A172 (cell line): ENCODE measurements at places on chromosomes 7 and 10. TPM values are rescaled to one million over a fixed set of nuclear protein-coding genes. Genes with fewer than 3 reads are reported as not detected.

DNA sequence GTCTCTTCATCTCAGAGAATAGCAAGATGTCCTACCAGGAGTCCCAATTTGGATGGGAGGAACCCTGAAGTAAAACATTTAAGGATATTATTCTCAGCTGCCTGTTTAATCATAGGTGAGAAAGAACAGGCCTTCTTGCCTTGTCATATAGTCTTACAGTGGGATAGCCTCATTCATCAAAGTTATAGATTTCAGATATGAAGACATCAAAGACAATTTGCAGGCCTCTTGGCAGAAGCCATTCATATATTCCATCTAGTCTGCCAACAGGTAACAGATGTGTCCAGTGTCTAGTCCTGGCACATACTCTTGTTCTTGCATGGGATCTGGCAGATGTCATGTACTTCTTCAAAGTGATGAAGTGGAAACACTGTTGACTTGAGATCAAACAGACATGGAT lies 601.3 kb upstream of the GHITM start:
- DNase-seq: no peak

GRCh38 chr7:69951458-69951857 lies 353.2 kb downstream of the AUTS2 start:
- no peak for DNase-seq

GRCh38 chr7:47738563-47739166 lies 156.8 kb upstream of the TNS3 start:
- DNase-seq: no peak

DNA sequence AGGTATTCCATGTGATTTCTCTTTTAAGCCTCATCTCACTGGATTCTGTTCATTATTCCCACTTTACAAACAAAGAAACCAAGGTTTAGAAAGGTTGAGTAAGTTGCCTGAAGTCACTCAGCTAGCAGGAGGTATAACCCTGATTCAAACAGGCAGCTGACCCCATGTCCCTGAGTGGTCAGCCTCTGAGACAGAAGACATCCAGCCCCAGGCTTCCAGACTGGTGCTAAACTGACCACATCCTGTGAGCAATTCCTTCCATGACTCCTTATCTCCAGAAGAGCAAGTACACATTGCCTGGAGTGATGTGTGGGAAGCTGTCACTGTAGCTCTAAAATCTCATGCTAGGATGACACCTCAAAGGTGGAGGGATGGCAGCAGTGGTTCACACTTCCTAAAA lies 3.7 kb downstream of the PLPP4 start:
- DNase-seq: peak; percentile 99

Gene PRPS1L1
- total RNA-seq: not detected in 2 replicates

DNA sequence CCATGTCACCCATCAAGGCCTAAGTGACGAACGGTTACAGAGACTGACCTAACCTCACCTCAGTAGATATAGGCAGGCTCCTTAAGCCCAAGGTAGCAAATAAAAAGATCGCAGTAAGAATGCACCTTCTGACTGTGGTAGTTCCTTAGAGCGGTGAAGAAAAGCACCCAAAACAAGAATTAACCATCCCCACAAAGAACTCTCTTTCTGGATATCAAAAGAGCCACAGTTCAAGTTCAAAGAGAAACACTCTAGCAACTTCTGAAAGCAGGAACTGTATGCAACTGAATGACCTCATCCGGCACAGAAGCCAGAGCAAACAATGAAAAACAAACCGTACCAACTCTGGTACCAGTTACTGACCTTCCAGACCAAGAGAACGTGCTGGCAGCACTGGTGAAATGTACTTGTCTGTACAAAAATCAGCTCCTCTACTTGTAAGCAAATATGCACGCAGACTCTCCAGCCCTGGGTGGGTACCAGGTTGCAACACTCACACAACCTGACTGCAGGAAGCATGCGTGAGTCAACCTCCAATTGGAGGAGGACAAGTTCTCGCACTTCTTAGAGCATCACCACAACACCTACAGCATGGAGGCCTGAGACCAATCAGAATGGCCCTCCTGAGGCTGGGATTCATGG lies 202.7 kb downstream of the FAM107B start:
- DNase-seq: no peak

- no peak for DNase-seq
Observed at GRCh38 chr7:46522354-46522906, 601.4 kb upstream of the IGFBP3 start.

GRCh38 chr10:59892697-59893096 lies 13.7 kb downstream of the CCDC6 start:
- DNase-seq: no peak

GRCh38 chr7:158396301-158396905 lies 191.2 kb downstream of the PTPRN2 start:
- DNase-seq: no peak

DNA sequence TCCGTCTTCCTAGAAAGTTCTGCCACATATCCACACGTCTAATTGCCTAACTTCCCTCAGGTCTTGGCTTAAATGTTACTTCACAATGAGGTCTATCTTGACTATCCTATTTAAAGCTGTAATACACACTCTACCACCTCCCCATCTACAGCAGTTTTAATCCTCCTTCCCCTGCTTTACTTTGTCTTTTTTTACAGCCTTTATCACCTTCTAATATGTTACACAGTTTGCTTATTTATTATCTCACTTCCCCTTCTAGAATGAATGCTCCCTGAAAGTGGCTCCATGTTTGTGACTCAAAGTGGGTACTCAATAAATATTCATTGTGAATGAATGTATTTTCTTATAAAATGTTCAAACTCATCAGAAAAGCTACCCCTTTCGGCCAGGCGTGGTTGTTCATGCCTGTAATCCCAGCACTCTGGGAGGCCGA lies 13.6 kb upstream of the MICU1 start:
- no peak for DNase-seq

- no peak for DNase-seq
Observed at GRCh38 chr10:84668186-84668763, 339.9 kb downstream of the CCSER2 start.

DNA sequence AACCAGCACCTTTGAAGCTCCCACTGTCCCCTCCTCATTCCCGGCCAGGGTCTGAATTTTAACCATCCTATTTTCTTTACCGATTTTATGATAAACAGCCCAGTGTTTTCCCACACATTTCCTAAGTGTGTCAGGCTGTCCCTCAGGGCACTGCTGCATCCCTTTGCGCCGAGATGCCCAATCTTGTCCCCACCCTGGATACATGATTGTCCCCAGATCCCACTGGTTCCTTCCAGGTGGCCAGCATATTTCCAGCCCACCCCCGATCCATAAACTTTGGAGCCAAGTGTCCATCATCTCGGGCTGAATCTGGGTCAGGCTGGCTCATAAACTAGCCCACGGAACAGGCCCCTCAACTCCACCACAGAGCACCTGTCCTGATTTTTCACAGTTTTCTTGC lies 137.2 kb downstream of the CDH23 start:
- DNase-seq: no peak

Gene ATP6V0A4
- total RNA-seq: 1.3 and 1.5 TPM in 2 replicates

DNA sequence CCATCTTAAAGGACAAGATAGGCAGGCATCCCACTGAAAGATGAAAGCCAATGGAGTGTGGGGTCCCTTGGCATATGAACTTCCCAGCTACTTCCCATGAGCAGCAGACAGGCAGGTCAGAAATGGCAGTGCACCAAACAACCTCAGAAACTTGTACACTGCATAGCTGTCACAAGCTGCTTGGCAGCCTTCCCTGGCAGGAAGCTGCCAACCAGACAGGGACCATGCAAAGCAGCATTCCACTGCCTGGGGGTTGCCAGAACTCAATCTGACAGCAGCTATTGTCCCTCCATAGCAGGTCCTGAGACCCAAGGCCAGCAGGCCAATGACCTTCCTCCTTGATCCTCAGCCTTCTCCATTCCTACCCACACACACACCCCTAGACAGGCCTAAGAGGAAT lies 139.5 kb downstream of the PLCE1 start:
- peak; percentile 39 for DNase-seq

Gene EDRF1
- total RNA-seq: 16.5 and 17.5 TPM in 2 replicates

Gene BTBD16
- total RNA-seq: not detected in 2 replicates
